Lung (tissue), 17 donors: ENCODE measurements at places on chromosomes 5 and 9. TPM values are rescaled to one million over a fixed set of nuclear protein-coding genes. Genes with fewer than 3 reads are reported as not detected.

GRCh38 chr9:99251157-99251556 is 29.1 kb downstream of the SEC61B start:
- no peak for DNase-seq

DNA sequence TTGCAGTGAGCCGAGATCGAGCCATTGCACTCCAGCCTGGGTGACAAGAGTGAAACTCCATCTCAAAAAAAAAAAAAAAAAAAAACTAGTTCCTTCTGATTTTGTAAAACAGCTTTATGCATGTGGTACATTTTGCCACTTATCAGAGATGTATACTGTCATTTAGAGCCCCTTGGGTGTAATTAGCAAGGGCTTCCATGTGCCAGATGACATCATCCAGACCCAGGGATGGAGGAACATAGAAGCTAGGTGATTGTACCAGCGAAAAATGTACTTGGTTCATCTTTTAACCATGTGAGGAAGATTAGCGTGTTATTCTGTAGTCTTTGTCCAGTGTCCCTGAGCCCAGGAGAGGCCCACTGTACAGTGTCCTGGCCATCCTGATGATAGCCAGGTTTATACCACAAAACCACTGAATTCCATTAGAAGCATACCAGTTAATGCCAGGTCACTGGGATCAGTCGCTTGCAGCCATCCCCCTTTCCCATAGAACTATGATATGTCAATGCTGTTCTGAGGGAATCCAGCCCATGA is 239.3 kb upstream of the SGCD start:
- DNase-seq: no peak

DNA sequence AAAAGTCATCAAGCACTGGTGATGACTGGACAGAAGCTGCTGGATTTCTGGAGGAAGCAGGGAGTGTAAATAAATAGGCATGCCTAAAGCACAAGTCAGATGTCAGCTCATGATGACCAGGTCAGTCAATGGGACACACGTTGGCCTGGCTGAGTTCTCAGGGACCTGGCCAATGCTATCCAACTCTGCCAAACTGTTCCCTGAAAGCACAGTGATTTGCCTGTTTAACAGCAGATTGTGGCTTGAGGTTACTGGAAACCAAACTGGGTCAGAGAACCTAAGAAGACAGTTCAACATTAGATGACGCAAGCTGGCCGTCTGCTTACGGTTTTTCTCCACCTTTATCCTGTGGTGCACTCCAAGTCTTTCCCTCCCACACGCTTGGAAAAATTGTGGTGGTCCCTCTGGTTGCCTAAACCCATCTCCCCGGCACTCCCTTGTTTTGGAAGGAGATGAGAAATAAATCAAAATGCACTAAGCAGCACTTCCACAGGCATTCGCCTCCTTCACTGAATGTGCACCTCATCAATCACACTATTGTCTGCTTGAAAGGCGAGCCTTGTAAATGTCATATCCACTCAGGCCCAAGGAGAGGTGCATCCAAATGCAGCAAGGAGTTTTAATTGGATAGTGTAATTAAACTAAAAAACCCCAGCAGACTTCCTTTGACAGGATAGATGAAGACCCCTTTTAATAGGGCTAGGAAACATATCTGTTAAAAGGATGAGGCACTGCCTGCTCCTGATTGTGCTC is 199.4 kb downstream of the GAPVD1 start:
- no peak for DNase-seq

DNA sequence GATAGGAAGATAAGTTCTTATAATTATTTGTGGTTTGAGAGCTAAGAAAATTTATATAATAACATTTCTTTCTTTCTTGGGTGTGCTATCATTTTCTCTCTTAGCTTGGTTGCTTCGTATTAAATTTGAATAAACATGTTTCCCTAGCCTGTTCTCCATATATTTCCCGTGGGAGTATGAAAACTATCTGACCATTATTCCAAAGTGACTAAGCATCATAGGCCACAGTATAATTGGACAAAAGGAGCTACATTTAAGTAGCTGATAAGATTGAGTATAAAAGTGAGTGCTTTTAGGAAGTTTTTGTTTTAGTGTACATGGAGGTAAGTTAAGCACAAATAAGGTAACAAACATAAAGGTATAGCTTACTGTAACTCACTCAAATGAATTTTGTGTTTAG is 8.4 kb upstream of the OSMR start:
- DNase-seq: no peak

- DNase-seq: no peak
Measured at GRCh38 chr5:147485046-147485445, 24.8 kb downstream of the DPYSL3 start.

GRCh38 chr5:131019111-131019510 is 145.9 kb downstream of the HINT1 start:
- DNase-seq: no peak

DNA sequence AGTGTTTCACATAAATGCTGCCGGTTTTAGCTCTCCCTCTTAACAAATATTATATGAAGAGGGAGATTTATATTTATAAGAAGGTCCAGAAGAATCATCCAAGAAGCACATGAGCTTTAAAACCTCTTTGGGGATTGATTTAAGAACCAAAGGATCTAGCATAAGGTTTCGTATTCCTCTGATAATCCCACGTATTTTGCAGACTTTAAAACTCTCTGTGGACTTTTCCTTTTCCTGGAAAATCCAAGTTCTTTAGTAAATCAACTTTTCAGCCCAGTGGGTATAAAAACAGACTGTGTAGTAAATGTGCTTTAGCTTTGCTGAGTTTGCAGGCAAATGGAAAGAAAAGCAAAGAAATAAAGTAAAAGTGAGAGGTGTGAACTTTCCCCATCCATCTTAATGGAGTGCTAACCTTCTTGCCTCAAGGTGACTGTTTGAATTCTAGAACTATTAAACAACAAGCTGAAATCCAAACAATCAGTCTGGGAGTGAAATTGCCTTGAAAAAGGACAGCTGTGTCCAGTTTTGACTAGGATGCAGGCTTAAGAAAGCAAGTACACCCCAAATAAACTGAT is 363.4 kb upstream of the SLC24A2 start:
- peak; percentile 16 for DNase-seq

GRCh38 chr5:111083323-111083722 is 8.8 kb upstream of the WDR36 start:
- DNase-seq: no peak

DNA sequence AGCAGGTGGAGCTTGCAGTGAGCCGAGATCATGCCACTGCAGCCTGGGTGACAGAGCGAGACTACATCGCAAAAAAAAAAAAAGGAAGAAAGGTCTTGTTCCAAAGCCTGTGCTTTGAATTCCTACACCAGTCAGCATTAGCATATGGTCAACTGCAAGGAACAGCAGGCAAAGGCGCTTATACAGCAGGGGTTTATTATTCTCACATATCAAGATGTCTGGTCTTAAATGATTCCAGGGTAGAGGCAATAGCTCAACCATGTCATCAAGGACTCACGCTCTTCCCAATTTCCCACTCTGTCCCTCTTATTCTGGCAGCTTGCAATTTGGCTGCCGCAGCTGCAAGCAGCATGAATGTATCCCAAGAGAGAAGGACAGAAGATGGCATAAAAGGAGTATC is 28.6 kb upstream of the HRH2 start:
- DNase-seq: no peak

- DNase-seq: peak; percentile 58
Measured at GRCh38 chr9:109499631-109500410, 1.7 kb upstream of the PTPN3 start.

DNA sequence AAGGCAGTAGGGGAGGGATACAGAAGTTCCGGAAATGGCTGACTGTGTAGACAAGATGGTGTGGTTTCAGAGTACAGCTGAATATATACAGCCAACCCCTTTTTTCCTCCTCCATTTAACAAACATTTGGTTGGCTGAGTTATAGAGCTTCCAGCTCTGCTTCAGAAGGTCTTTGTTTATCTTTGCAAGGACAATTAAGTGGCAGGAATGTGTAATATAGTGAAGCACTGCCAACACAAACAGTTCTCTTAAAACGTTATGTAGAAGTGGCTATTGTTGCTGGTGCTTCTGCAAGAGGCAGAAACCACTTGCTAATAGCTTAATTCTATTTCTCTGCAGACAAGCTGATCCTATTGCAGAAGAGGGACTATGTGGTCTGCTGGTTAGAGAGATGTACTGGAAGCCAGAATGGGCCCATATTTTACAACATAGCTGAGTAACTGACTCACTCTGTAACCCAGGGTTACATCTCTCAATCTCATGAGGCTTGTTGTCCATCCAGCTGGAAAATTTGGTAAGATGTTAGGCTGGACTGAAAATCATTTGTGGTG is 62.7 kb upstream of the OSMR start:
- DNase-seq: peak; percentile 63

GRCh38 chr9:83266666-83267496 is 203.9 kb upstream of the RASEF start:
- no peak for DNase-seq

DNA sequence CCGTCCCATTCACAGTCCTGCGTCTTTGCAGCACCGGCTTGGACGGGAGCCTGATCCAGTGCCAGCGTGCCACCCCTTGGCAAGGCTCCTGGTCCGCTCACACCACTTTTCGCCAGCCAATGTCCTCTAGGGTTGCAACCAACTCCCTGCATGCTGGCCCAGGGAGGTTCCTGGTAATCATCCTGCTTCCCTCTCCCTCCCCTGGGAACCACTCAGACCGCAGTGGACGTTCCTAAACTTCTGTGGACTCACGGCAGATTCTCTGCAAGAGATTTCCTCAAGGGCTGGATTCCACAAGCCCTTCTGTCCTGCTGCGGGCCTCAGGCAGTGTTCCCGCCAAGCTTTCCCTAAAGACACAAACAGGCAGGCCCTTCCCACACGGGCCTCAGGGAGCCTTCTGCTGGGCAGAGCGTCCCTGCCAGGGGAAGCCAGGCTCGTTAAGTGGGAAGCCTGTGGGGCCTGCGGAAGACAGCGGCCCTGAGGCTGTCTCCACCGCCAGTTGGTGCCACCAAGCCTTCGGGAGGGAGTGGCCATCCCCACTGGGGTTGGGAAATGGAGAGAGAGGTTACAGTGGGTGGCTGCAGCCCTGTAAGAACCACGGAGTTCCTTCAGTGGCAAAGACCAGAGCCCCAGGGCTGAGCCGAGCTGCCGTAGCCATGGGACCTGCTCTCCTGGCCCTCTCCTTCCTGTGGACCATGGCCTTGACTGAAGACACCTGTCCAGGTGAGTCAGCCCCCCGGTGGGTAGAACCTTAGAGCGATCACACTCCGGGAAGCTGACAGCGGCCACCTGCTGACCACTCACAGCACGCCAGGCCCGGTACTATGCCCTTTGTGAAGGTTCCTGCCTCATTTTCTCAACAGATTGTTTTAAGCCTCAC is 16.4 kb upstream of the FCN2 start:
- peak; percentile 19 for DNase-seq

DNA sequence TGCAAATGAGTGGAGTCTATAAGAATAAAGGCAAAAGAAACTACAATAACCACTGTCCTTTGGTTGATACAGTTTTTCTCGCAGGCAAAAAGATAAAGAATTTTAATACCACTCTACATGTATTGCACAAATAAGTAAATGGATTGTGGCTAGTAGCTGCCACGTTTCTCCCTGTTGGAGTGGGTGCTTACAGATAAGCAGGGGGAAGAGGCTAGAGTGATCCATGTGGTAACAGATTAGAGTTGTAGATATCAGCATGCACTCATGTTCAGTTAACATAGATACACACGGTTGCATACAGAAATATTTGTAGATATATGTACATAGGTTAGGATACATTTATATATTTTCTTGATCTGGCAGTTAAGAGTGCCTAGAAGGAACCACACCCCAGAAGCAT is 179.5 kb downstream of the ARHGEF28 start:
- no peak for DNase-seq

Gene CDH18
- total RNA-seq: not detected

Gene TIMD4
- total RNA-seq: 1.5 TPM

Gene SLIT3
- total RNA-seq: 33.0 TPM

Gene PCDHB16
- total RNA-seq: 3.6 TPM

Gene KIF24
- total RNA-seq: 3.0 TPM

Gene NSUN2
- total RNA-seq: 52.7 TPM

Gene TLX3
- total RNA-seq: not detected

Gene PCSK5
- 28.2 TPM for total RNA-seq

Gene PNPLA7
- 8.9 TPM for total RNA-seq

Gene CDX1
- total RNA-seq: 0.25 TPM
